ENCODE measurements at places on chromosomes 4 and X.

GRCh38 chrX:139967300-139967699 lies 2.0 kb upstream of the CXorf66 start:
- DNase-seq, result peak; percentile 40

DNA sequence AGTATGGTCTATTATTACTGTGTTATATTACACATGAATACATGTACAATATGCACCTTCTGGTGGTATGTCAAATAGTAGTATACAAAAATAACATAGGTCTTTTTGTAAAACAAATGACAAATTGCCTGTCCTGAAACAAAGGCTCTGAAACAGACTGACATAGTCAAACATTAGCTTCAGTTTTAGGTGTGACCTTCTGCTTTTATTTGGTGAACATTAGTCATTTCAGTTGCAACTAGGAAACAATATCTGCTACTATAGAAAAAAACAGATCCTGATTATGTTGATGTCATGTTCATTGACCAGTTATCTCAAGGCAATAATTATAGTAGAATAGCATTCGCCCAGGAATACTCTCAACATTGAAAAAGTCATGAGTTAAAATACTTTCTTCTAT lies 123.0 kb downstream of the CHRNA9 start:
- no peak for DNase-seq

DNA sequence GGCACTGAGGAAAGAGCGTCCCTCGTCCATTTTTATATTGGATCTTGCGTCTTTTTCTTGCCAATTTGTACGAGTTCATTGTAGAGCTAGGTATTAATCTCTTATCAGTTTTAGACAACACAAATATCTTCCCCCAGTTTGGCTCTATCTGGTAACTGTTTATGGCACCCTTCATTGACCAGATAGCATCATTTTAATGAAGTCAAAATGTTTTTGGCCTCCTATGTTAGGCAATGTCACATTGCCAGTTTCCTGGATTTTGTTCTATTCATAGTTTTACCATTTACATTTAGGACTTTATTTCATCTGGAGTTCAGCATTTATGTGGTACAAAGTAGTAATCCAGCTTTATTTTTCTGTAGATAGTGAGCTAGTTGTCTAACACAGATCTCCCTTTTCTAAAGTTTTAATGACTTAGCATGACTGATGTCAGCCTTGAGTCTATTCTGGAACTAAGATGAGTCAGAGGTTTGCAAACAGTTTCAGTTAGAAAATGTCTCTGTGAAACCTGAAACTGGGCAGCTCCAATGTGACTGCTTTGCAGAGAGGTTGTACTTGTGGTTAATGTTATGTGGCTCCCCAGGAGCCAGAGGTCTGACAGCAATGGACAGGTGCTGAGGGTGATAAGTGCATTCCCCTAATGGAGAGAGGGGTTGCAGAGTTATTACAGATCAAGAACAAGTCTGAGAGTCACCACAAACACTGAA lies 5.3 kb upstream of the STBD1 start:
- peak; percentile 17 for DNase-seq

GRCh38 chrX:132497432-132497831 lies 8.6 kb upstream of the MBNL3 start:
- no peak for DNase-seq

GRCh38 chr4:183783306-183783705 lies 121.8 kb upstream of the STOX2 start:
- no peak for DNase-seq

DNA sequence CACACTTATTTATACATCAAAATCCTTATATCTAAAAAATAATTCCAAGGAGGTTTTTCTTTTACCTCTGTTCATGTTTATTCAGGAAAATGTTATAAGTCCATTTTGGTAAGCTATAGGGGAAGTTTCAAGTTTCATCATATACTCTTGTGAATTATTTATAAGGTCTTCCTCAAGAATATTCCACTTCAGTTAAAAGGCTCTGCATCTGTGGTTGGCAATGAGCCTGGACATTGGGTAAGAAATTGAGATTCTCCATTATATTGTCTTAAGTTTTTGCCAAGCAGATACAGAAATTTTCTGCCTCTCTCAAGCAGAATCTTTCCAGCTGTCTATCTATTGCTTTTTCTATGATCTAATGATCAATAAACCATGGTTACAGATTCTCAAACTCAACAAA lies 641.9 kb downstream of the NLGN4X start:
- DNase-seq, result no peak

DNA sequence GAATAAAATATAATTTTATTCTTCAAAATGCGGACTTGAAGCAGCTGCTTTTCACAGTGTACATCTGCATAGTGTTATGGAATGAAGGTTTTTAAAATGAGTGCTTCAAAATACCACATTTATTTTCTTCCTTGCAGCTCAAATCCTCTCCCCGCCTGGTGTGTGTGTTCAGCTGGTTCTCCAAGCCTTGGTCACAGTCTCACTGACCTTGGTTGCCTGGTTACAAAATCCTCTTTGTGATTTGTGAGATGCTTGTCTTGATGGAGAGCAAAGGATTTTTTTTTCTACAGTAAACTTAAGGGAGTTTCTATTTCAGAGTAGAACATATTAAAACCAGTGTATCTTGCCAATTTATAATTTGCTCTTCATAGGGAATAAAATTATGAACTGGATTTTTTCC lies 139.2 kb downstream of the PCDH18 start:
- no peak for DNase-seq

DNA sequence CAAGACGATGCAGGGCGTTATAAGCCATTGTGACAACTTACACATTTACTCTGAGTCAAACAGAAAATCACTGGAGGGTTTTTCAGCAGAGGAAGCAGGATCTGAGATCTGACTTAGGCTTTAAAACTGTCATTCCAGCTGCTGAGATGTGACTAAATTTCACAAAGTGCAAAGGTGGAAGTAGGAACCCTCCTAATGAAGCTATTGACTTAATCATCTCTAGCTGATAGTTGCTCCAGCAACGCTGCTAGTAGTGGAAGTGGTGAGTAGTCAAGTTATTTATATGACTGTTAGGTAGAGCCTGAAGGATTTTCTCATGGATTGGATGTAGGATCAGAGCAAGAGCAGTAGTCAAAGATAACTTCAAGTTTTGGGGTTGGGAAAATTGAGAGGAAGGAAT lies 218.6 kb downstream of the GRID2 start:
- no peak for DNase-seq

- DNase-seq, result no peak
Observed at GRCh38 chr4:117515921-117516320, 430.5 kb upstream of the TRAM1L1 start.

DNA sequence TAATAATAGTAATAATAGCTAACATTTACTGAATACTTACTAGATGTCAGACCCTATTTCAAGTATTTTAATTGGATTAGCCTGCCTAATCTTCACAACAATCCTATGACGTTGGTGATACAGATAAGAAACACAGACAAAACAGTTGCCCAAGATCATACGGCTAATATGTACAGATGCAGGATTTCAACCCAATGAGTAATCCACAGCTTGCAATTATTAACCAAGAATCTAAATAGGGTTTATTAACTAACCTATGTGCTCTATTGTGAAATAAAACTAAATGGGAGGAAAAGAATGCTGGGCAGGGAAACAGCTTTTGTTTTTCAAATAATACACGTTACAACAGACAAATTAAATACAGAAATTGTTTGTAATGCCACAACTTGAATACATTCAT lies 23.4 kb downstream of the FBXO8 start:
- DNase-seq, result no peak

- DNase-seq, result no peak
Observed at GRCh38 chr4:94332983-94333590, 9.5 kb downstream of the HPGDS start.

DNA sequence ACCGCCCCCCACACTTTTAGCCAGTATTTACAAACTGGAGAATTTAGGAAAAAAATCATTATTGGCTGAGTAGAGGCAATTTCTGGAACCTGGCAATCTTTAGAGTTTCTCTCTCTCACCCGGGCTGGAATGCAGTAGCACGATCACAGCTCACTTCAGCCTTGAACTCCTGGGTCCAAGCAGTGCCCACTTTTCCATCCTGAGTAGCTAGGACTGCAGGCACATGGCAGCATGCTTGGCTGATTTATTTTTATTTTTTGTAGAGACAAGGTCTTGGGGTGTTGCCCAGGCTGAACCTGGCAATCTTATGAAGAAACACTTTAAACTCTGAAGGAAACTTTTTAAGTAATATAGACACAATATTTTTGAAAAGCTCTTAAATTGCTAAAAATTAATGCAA lies 120.1 kb downstream of the AFF1 start:
- DNase-seq, result no peak

- no peak for DNase-seq
Observed at GRCh38 chr4:157882901-157883300, 289.9 kb downstream of the GASK1B start.

GRCh38 chr4:69617083-69617694 lies 22.3 kb downstream of the UGT2A2 start:
- DNase-seq, result peak; percentile 15

GRCh38 chr4:40238008-40238699 lies 41.3 kb downstream of the RHOH start:
- no peak for DNase-seq

DNA sequence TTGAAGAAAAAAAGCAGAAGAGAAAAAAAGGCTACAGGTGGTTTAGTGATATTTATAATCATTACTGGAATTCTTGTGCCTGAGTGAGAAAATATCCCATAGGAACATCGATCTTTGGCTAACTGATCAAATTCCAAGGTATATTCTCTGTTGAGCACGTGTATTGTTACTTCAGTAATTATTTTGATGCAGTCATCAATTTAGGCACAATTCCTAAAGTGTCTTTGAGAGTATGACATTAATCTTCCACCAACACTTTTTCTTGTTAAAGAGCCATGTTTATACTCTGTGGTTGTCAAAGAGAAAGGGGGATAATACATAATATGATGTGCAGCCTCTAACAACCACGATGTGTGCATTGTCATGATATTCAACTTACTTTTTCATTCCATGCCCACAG lies 151.1 kb downstream of the TSPAN5 start:
- no peak for DNase-seq

GRCh38 chr4:77349796-77350195 lies 192.8 kb downstream of the CCNG2 start:
- DNase-seq, result no peak

DNA sequence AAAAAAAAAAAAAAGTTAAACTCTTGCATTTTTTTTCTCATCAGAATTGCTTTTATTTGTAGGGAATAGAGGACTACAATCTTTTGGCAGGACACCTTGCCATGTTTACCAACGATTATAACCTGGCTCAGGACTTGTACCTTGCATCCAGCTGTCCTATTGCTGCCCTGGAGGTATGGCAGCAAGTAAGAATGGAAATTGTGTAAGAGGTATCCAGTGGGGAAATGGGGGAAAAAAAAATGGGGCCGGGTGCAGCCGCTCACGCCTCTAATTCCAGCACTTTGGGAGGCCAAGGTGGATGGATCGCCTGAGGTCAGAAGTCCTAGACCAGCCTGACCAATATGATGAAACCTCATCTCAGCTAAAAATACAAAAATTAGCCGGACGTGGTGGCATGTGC lies 49.8 kb downstream of the WDR19 start:
- DNase-seq, result no peak

- DNase-seq, result no peak
Observed at GRCh38 chrX:150573702-150574101, 5.3 kb downstream of the MTM1 start.

DNA sequence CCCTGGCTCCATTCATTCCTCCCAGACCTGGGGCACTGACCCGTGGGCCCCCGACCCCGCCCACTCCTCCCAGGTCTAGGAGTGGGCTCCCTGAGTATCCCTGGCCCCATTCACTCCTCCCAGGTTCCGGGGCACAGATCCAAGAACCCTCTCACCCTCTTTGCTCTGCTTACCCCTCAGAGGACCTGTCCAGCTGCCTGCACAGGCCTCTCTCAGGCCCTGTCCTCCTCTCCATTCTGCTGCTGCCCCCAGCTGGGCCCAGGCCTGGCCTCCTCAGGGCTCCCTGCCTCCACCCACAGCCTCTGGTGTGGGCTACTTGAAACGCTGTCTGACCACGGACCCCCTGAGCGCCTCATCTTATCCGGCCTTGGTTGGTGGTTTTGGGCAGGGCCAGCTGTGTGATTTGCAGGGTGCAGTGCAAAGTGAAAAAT lies 217.7 kb upstream of the PSAPL1 start:
- no peak for DNase-seq

DNA sequence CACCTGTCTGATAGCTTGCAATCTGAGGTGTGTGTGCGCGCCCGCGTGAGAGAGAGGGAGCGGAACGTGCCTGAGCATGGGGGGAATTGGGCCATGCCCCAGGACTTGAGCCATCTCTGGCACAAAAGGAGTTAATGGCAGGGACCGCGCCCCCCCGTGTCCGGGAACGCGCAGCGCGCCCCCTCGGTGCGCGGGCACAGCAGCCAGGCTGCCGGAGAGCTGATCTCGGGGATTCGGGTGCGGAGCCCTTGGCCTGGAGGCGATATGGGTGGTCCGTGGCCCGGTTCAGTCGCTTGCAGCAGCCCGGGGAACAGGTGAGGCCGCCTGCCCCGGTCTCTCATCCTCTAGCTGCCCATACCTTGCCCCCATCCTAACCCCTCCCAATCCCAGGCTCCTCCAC lies at the start of gene NLGN3:
Gene NLGN3, plus strand, starts transcription at position 191 of the 400 bp plus-strand sequence. CDS start 2,909 bp downstream, outside the sequence.
- DNase-seq, result no peak

GRCh38 chrX:134161162-134161561 lies 75.8 kb upstream of the CCDC160 start:
- DNase-seq, result no peak

DNA sequence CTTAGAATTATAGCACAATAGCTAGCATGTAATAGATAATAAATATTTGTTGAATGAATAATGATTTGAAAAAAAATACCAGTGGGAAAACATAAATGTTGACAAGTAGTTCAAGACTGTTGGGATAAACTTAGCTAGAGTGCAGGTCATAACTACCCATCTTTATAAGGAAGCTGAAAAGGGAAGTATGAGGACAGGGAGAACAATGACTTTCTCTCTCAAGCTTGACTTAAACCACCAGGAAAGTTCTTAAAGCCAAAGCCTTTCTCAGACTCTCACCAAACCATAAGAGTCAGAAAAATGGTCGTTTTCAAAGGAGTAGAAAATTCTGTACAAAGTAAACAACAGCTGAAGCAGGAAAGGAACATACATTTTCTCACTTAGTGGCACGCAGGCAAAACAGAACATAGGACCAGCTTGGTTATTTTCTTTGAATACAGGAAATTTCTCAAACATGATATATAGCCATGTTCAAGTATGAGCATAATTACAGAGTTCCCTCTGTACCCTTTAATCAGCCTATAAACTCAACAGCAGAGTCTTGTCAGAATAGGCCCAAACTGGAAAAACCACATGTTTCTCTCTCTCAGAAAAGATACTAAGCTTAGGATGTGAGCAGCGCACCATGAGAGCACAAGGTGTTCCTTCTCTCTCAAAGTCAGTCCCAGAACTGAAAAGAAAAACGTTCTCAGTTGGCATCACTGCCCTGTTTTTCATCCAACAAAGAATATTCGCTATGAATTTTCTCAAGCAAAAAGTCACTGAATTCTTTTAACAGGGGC lies 28.7 kb downstream of the MAPK10 start:
- DNase-seq, result no peak

Data from HEK293T (cell line).